CD4-positive, alpha-beta T cell treated with Interleukin-2 at 100 ng/mL for 4 hours (primary cell): ENCODE measurements at places on chromosomes 4 and X.

DNA sequence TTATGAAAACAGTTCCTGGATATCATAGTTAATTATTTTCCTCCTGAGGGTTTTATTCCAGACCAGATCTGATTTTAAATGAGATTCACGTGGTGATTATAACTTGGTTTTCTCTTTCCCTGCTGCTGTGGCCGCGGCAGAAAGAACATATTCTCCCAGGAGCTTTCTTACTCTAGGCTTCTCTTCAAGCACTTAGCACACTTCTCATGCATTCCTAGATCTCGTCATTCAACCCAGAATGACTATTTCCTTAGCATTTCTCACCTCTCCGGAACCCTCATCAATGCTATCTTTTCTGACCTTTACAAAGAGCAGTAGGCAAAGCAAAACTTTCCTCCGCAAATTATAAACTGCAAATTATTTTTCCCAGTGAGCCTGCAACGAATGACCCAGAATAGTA, 122.9 kb downstream of the GPAT3 start:
- no peak for DNase-seq

DNA sequence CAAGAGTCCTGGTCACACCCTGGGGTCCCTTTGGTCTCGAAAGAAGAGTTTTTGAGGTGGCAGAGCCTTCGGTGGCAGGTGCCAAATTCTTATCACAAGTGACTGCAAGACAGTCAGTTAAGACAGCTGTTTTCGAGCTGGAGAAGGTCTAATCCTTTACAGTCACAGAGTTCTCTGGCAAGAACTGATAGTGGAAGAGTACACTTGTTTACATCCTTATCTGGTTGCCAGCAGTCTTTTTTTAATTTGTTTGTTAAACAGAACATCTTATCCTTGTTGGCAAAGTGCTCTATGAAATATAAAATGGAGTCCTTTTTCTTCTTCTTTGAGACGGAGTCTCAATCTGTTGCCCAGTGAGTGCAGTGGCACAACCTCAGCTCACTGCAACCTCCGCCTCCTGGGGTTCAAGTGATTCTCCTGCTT, 50.4 kb upstream of the ELOVL6 start:
- DNase-seq = no peak

GRCh38 chrX:132692066-132692465, 203.2 kb upstream of the MBNL3 start:
- DNase-seq = no peak

DNA sequence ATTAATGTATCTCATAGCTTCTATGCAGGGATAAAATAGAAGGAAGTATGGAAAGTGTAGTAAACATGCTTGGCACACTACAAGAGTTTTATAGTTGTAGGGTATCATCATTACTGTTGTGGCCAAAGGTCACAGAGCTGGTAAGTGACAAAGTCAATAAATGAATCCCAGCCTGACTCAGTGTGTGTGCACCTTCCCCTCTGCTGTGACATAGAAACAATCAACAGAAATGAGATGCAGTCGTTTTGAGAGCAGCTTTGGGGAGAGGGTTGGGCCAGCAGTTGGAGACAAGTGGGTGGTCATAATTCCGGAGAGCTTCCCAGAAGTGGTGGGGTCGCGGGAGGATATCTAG, 82.4 kb upstream of the RBPJ start:
- DNase-seq = no peak

DNA sequence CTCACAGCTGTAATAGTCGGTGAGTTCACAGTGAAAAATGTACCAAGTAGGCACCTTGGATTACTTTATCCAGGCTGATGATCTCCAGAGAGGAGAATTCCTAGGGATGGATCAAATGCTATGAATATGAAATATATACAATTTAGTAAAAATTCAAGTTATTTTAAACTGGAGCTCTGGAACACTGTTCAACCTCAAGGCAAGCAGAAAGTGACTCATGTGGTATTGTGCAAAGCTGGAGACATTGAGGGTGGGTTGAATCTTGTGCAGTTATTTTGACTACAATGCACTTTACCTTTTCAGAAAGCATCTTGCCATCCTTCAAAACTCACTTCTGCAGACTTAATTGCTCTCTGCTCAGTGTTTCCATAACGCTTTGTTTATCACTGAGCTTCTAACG, 43.4 kb downstream of the OSTC start:
- DNase-seq = no peak

DNA sequence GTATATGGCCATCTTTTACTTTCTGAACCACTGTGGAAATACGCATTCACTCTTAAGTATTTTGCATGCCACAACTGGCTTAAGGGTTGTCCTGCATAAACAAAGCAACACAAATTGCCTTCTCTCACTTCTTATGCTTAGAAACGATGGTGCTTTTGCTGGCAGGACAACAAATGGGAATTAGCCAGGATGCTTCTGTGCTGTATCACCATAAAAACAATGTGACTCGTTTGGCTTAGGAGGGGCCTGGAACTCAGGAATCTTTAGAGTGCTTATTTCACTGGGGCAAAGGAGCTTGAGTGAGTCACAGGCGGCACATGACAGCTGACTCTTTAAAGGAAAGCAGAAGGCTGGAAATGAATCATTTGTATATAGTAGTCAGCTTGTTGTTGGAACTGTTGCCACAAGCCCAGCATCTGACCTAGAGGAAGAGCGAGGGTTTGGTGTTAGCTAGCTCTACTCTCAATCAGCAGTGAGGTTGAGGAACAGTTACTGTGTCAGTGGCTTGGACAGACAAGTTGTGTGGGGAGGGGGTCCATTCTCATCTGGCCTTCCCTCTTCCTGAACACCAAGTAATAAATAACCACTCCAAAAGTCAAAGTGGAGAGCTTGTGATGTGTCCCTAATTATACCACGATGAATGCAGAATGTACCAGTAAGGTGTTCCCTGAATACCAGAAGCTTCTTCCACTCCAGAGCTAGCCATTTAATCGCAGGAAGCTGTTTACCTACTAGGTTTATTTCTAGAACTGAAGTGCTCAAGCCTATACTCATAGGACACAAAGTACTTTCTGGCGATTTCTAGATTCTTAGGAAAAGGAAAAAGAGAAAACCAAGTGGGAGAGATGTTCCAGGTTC, 293.1 kb downstream of the CAMK2D start:
- DNase-seq = peak; percentile 7

- no peak for DNase-seq
Measured at GRCh38 chrX:110284159-110284558, 33.7 kb downstream of the AMMECR1 start.

GRCh38 chrX:30580641-30581040, 3.1 kb upstream of the TASL start:
- DNase-seq = no peak

DNA sequence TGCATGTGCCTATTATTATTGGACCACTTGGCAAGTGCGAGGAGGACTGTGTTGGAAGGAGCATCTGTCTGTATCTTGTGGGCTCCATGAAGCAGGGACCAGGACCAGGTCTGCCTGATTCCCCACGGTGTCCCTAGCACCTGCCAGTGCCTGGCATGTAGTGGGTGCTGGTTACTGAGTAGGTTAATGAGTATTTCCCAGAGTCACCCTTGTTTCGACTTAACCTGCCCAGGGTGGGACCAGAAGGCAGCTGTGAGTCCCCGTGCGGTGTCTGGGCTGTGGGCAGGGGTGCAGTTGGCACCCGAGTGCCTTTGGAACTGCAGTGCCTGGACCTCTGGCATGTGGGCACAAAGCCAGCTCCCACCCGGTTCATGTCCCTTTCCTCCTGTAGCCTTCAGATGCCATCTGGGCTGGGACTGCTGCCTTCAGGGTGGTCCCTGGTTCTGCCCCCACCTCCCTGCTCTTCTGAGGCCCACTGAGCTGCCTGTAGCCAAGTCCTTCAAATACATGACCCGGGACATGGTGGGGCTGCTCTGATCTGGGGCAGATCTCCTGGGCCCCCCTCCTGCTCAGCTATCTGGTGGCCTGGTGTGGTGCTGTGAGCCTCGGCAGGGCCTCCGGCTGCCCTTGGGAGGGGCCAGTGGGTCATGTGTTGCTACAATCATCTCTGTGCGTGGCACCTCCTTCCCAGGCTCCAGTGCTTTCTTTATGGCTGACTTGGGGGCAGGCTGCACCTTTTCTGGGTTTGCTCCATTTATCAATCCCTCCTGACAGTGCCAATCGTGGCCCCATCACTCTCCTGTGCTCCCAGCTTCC, 53.0 kb upstream of the SORCS2 start:
- DNase-seq = no peak

DNA sequence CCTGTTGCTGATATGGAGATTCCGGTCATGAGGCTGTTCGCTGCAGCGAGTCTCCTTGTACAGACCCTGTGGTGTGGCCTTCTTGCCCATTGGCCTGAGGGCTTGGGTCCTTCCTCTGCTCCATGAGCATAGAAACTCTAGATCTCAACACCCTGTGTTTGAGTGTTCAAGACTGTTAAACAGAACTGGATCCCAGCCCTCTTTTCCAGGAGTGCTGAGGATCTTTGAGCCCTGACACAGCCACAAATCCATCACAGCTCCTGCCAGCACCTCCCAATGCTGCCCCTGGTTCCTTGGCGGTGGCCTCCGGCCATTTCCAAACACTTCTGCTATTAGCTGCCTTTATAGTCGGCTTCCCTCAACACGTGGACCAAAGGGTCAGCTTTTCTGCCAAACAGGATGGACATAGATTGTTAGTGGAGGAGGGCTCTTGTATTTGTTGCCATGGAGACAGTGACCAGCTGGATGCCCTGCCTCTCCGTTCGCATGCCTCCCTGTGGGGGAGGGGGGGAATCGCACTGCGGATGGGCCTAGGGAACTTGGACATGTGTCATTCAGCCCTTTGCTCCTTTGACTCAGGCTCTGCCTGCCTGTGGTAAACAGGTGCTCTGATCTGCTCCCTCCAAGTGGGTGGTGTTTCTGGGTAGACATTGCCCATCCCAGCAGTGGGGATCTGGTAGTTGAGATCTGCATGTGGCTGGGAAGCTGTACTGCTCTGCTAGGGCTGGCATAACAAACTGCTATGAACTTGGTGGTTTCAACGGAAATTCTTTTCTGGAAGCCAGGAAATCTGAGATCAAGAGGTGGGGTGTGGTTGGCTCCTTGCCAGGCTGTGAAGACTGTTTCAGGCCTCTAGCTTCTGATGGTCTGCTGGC, 6.9 kb upstream of the WDR1 start:
- no peak for DNase-seq

DNA sequence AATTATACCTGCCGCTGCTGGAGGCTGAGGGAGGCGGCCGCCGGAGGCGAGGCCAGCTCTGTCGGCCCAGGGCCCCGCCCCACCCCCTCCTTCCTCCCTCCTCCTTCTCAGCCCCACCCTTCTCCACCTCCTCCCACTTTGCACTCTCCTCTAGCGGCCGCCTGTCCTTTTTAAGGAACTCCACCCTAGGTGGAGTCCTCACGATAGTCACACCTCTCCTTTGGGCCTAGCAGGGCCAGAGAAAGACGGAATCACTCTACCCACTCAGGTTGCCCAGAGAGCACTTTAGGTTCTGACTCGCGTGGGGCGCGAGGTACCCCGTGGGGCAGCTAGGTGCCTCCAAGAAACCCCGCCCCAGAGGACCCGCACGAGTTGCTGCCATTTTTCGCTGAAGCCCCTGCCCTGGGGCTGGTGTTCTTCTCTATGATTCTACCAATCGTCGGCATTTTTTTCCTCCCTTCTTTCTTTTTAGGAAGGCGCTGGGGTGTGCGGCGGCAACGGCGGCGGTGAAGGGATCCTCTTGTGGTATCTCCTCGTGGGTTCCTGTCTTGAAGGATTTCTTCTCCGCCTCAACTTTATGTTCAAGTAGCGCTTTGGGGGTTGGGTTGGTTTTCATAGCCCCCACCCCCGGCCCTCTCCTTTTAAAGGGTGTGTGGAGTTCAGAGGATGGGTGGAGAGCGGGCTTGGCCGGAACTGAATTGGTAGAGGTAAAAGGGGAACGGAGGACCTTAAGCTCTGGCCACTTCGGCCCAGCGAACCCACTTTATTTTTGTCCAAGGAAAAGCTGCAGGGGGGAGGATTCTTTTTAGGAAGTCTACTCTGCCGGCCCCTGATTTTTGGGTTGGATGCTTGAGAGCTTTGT, at the start of gene KLF8:
Gene KLF8, plus strand, starts transcription at position 136 of the 862 bp plus-strand sequence. CDS start 979 bp downstream, outside the sequence.
- DNase-seq = peak; percentile 38

GRCh38 chr4:2962614-2963174, 512 bp downstream of the NOP14 start:
- DNase-seq = peak; percentile 33

GRCh38 chrX:20252381-20253231, 14.1 kb downstream of the RPS6KA3 start:
- peak; percentile 77 for DNase-seq

- peak; percentile 42 for DNase-seq
Measured at GRCh38 chrX:46903458-46904242, 8.6 kb upstream of the JADE3 start.

GRCh38 chrX:73561801-73562200, 1.2 kb upstream of the CHIC1 start:
- DNase-seq = no peak

- DNase-seq = no peak
Measured at GRCh38 chr4:7647186-7647585, 212.5 kb upstream of the PSAPL1 start.
